ENCODE measurements at places on chromosomes 11 and 22.

- DNase-seq, result no peak
Measured at GRCh38 chr11:87878373-87878825, 296.8 kb downstream of the RAB38 start.

DNA sequence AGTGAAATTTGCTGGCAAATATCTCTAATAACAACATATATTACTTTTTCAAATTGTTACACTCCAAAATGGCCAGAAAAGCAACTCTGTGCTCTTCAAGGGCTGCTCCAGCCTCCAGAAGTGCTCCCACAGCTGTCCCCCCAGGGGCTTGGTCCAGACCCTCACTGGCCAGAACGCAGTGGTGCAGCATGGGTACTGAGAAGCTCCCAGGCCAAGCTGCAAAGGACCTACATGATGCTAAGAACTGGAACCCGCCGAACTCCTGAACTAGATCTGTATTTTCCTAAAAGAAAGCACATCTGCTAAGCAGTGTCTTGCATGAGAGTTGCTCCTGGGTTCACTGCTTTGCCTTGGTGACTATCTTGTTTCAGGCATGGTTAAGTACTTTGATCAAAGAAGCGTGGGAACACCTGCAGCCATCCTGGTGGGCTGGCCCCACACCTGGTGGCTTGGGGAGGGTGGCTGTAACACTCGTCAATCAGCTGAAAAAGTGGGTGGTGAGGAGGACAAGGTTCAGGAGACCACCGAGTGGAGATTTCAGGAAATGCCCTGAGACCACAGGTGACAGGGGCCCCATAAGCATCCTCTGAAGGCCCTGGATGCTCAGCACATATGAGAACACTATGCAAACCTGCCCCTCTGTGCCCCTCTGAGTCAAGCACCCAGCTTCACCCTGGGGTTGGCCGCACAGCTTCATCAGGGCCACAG, 72.7 kb upstream of the PITPNB start:
- DNase-seq, result no peak

- no peak for DNase-seq
Measured at GRCh38 chr11:11379661-11380060, 26.6 kb upstream of the CSNK2A3 start.

GRCh38 chr11:89381094-89381493, 110.1 kb downstream of the NOX4 start:
- no peak for DNase-seq

DNA sequence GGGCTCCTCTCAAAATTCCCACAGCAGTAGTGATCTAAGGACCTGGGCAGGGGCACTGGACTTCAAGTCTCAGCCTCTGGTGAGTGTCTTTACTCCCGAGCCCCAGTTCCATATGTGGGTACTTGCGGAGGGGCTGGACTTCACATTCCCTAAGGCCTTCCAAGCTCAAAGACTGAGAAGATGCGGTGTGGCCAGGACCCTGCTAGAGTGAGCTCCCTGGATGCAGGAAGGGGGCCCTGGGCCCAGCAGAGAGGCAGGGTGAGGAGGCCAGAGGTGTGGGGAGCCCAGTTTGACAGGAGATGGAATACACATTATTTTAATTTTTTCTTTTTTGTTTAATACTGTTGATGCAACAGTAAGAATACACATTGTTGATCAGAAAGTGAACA, 83.7 kb downstream of the IGLL1 start:
- DNase-seq, result no peak

DNA sequence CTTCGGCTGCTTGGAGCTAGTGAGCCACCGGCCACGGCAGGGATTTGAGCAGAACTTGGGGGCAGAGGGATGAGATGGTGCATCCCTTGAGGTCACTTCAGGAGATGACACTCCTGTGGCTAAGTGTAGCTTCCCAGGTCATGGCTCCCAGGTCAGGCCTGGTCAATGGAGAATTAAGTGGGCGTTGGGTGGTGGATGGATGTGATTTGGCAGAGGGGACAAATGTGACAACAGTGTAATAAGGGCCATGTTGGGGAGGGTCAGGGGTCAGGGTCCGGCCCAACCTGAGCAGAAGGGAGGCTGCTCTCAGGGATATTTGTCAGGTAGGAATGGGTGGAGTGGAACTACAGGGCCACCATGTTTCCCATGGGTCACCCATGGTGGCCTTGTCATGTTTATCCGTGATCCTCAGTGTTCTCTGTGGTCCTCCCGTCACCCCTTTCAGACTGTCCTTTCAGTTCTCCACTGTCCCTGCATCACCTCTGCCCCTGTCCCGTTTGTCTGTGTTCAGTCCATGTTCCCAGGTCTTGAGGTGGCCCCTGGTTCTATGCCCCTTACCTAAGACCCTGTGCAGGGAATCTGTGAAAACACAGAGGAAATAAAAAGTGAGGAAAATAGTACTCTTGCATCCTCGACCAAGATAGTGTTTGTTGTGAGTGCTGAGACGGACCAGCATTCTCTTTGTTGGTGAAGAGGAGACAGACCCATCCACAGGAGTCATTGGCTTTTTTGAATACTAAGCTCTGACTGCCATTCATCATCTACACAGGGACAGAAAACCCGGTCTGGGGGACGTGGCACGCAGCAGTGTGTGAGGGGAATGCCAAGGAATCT, 6.1 kb downstream of the SLC25A1 start:
- no peak for DNase-seq

GRCh38 chr11:86816251-86816726, 15.9 kb downstream of the PRSS23 start:
- DNase-seq, result no peak

DNA sequence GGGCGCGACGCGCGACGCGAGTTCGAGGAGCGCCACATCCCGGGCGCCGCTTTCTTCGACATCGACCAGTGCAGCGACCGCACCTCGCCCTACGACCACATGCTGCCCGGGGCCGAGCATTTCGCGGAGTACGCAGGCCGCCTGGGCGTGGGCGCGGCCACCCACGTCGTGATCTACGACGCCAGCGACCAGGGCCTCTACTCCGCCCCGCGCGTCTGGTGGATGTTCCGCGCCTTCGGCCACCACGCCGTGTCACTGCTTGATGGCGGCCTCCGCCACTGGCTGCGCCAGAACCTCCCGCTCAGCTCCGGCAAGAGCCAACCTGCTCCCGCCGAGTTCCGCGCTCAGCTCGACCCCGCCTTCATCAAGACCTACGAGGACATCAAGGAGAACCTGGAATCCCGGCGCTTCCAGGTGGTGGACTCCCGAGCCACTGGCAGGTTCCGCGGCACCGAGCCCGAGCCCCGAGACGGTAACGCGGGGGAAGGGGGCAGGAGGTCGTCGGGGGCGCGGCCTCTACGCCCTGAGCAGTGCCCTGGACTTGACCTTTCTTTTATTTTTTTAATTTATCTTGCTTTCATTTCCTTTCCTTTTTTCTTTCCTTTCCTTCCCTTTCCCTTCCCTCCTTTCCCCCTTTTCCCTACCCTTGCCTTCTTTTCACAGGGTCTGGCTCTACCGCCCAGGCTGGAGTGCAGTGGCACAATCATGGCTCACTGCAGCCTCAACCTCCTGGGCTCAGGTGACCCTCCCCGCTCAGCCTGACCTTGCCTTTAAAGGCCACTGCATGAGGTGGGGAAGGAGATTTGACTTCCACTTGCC, 5.0 kb downstream of the MPST start:
- no peak for DNase-seq

- no peak for DNase-seq
Measured at GRCh38 chr22:45717789-45718188, 46.2 kb downstream of the ATXN10 start.

DNA sequence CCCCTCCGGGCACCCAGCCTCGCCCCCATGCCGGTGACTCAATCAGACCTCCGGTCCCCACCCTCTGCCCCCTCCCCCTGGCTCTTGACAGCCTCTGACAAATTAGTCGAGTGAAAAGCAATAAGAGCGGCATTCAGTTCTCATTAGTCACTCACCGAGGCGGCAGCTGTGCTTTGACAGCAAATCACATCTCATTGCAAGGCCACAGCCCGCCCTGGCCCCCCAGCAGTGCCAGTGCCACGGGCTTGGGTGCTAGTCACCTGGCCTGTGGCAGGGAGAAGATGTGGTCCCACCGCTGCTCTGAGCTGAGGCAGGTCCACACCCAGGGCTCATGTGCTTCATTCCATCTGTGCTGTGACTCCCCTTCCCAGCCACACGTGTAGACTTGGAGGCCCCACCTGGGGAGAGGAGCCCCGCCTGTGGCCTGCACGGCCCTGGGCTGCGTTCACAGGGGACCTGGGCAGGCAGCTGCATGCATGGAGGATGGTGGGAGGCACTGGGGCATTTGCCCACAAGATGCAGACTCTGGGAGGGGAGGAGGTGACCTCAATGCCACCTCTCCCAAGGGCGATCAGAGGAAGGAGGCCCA, 7.4 kb upstream of the TH start:
- DNase-seq, result no peak

GRCh38 chr11:113201054-113201818, 113.1 kb upstream of the TTC12 start:
- no peak for DNase-seq

- no peak for DNase-seq
Measured at GRCh38 chr11:101429703-101430540, 153.9 kb downstream of the TRPC6 start.

DNA sequence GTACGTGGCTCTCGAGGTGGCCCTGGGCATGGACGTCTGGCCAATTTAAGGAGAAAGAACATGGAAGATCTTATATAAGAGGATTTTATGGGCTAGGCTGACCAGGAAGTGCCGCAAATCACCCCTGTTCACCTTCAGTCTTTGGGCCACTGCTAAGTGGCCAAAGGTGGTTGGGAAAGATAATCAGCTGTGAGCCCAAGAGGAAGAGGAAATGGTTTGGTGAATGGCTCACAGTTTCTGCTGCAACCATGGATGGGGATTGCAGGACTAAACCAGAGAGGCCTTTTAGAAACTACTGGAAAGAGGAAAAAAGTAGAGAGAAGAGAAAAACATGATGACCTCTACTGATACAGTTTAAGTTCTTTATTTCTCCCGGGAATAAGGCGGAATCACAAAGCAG, 96.0 kb upstream of the ARHGAP20 start:
- DNase-seq, result peak; percentile 26

DNA sequence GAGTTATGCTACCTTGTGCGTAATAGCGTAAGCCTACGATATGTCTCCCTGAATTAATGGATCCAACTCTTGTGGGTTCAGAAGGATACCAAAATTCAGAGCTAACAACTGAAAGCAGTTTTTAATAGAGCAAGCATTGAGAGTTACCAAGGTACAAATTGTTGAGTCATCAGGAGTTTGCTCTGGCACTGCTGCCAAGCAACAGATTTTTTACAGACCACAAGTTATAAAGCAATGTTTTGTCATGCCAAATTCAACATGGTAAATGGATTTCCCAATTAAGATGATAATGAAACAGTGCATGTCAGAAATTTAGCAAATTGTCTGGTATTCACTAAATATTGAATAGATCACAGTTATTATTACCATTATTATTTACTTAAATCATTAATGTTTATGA, 295.6 kb downstream of the NELL1 start:
- DNase-seq, result no peak

DNA sequence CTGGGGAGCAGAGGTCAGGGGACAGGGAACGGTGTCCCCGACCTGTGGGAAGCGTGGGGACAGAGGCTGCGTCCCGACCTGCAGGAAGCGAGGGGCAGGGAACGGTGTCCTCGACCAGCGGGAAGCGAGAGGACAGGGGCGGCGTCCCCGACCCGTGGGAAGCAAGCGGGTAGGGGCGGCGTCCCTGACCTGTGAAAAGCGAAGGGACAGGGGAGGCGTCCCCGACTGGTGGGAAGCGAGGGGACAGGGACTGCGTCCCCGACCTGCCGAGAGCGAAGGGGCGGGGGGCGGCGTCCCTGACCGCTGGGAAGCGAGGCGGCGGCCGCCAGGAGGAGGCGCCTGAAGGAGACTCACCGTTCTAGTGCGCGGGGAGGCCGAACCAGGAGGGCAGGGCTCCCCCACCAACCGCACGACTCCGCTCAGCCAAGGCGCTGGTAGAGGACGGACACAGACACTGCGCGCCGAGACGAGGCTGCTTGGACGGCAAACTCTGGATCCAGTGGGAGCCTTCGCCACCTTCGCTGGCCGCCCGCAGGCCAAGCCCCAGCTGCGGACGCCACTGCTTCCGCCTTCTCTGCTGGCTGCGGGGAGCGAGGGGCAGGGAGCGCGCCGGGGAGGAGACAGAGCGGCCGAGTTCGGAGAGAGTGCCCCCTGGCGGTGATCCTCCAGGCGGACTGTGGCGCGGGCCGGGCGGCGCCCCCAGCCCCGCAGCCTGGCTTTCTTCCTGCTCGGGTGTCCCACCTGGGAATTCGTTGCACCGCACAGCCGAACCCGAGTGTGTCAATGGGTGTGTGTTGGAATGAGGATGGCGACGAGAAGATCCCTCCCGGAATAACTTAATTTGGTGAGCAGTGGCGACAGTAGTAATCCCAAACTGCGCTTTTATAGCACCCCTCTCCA, at the start of gene TRAF6:
TSS of gene TRAF6 (minus strand) at position 579 of the 900 bp plus-strand sequence. CDS start 8,757 bp downstream, outside the sequence.
- DNase-seq, result peak; percentile 73

- peak; percentile 24 for DNase-seq
Measured at GRCh38 chr11:27497284-27497866, 9.2 kb downstream of the LIN7C start.

DNA sequence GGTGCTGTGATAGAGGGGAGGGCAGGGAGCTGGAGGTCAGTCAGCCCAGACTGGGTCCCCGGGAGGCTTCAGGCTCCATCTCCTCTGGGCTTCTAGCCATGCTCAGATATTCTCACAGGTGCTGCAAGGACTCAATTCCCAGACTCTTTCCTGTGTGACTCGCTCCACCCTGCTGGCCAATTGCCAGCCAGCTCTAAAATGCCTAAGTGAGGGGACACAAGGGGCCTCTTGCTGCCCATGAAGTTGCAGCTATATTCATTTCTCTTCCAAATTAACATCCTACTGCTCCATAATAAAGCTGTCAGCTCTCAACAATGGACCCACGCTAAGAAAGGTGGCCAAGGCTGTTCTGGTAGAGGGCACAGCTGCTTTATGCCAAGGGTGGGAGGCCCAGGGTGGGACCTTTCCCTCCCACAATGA, 101.5 kb downstream of the PLEKHA7 start:
- no peak for DNase-seq

- no peak for DNase-seq
Measured at GRCh38 chr11:71282581-71283351, 30.4 kb upstream of the SHANK2 start.

DNA sequence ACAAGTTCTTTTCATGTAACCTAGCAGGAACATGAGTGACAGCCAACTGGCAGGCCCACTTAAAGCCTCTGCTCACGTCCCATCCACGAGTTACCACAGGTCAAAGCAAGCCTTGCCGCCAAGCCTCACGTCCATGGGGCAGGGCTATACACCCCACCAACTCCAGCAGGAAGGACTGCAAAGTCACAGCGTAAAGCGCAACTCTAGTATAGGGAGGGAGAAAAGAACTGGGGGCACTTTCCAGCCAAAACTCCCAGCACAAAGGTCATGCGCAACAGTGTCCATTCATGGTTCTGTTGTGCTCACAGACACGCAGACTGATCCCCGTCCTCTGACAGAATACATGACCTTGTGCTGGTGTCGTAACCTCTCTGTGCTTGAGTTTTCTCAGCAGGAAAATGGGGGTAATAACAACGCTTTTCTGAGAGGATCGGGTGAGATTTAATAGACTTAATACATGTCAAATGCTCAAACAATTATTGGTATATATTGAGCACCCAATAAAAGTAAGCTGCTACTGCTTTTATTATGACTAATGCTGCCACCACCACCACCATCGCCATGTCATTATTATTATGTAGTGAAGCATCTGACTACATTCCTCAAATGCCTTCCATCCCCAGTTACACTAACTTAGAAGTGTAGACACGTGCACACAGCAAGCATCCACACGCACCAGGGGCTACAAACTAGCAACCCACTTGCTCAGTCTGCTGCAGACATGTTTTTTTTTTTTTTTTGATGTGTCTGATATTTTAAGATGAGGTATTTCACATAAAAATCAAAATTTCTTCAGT, 104.4 kb upstream of the PARVA start:
- DNase-seq, result no peak

Data from MV-4-11 (cell line).